SK-N-MC (cell line): ENCODE measurements at places on chromosomes 1 and 21.

DNA sequence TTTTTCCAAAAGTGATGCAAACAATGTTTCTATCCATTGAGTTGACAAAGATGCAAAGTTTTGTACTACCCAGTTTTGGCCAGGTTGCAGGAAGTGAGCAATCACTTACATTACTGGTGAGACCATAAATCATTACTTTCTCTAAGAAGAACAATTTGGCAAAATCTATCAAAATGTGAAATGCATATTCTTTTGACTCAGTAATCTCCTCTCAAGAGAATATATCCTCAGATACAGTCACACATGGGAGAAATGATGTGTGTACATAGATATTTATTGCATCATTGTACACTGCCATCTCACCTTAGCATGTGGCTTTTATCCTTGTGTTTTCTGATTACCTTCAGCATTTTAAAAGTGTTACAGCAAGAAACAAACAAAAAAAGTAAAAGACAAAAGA, 52.4 kb upstream of the FMO3 start:
- DNase-seq, result no peak

DNA sequence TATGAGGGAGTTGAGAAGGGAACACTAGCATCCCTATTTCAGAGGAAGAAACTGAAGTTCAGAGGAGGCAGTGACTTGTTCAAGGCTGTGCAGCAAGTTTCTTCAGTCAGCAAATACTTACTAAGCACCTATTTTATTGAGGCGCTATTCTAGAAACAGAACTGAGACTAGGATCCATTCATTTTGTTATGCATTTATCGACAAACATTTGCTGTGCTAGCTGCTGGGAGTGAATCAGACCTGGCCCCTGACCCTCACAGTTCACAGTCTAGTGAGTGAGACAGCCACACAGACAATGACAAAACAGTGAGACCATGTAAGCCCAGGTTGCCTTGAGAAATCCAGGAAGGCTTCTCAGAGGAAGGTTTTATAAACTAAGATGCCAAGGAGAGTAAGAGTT, 28.2 kb downstream of the TRIM62 start:
- no peak for DNase-seq

DNA sequence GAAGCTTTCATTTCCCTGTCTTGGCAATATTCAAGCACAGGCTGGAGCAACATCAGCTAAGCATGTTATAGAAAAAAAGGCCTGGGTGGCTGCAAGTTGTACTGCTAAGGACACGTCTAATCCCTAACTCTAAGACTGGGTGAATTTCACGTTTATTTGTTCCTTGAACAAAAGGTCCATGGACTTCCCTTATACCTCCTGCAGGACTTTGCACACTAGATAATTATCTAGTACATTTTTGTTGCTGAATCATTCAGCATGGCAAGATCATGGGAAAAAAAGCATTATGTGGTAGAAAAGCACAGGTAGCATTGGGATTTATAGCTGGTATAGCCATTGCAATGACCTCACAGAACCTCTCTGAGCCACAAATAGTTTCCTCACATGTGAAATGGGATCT, 130.7 kb upstream of the DMRTA2 start:
- no peak for DNase-seq

DNA sequence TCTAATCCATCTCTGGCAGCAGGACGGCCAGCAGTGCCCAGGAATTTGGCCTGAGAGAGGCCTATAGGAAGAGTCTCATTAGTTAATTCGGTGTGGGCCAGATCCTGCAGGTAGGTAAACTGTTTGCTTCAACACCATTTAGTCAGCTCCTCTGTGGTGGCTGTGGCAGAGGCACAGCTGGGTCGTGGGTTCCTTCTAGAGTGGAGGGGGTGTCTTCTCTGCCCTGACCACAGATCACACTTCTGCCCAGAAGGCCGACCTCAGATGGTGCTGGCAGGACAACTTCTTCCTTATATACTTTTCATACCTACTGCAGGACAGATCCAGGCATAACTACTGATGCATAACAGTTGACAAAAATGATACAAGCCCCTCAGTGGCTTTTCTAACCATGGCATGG, 281.4 kb downstream of the RPS6KC1 start:
- DNase-seq, result no peak

- no peak for DNase-seq
Observed at GRCh38 chr1:6466023-6466422, at the start of gene TNFRSF25. TNFRSF25 (minus strand) TSS chr1:6466173; CDS start chr1:6466107, 66 bp downstream.

DNA sequence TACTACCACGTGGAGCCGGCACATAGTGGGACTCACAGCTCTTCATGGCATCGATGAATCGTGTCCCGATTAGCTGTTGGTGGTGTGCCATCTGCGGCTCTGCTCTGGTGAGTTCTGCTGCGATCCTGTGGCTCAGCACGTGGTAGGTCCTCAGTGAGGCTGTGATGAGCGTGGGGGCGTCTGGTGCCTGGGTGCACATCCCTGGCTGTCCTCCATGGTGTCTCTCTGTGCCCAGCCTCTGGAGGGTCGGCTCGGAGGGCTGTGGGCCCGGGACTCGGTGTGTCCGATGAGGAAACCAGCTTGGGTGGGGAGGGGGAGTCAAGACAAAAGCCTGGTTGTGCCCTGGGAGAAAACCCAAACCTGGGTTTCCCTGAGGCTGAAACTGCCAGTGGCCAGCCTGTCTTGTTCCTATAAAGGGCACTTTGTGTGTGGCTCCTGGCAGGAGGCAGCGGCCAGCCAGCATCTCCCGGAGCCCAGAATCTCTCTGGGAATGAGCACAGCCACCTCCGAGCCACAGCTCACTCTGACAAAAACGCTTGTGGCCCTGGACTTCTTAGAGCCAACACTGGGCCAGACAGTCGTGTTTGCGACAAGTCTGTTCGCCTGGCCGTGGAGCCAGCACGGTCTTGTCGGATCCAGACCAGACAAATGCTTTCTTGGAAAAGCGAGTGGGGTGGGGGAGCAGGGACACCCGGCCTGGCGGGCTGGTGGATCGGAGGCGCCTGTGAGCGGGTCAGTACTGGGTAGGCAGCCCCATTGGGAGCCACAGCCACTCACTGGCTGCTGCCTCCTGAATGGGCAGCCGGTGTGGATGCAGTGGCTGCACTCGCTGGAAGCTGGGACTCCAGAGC, 31.8 kb downstream of the SPSB1 start:
- no peak for DNase-seq
